Left cardiac atrium (tissue), 4 donors: ENCODE measurements at places on chromosomes 5 and 9. TPM values are rescaled to one million over a fixed set of nuclear protein-coding genes. Genes with fewer than 3 reads are reported as not detected.
A peak's percentile ranks its signal among the peaks of the same experiment; 100 is the strongest.

KCNV2 gene
- not detected for total RNA-seq

PCDHGA3 gene
- 5.0 TPM for total RNA-seq

- no peak for DNase-seq
These were observed 51.0 kb downstream of the EFNA5 start for GRCh38 chr5:107619781-107620180.

DNA sequence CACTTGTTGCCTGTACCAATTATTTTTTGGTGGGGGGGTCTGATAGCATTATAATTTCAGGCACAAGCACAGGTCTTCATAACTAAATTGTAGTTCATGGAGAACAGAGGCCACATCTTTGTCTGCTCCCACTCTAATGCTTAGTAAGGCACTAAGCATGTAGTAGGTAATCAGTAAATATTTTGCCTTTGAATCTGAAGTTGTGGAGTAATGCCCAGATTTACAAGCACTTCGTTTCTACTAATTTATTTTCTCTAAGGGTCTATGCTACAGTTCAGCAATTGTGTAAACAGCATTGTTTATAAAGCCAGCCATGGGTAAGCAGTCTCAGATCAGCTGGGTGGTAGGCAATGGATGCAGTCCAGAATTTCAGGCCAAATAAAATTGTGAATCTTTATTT, 78.6 kb downstream of the GRIA1 start:
- DNase-seq: no peak

- peak; percentile 27 for DNase-seq
These were observed 9.3 kb upstream of the NRARP start for GRCh38 chr9:137311171-137311985.

DNA sequence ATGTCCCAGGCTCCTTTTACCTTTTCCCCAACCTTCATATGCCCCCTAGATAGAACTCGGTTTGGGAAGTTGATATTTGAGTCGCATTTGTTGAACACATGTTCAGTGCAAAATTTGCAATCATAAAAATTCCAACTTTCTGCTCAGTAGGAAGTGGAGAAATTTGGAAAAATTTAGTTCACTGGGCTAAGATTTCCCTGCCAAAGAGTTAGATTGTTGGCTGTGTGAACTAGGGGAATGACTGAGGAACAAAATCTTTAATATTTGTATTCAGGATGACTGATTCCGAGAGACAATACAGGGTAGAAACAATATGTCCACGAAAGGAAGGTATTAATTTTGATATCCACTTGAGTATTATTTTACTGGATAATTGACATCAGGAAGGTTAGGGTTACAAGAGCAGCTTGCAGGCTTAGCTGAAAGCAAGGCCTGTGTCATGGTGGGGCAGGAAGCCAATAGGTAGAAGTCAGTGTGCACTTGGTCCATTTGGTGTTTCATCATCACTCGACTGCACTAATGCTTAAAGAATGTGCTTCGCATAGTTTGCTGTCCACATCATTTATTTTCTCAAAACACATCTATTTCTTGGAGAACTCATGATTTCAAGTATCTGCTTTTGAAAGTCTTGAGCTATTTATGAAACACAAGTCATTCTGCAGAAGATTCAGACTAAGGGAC, 59.4 kb upstream of the GNA14 start:
- DNase-seq: peak; percentile 78

DNA sequence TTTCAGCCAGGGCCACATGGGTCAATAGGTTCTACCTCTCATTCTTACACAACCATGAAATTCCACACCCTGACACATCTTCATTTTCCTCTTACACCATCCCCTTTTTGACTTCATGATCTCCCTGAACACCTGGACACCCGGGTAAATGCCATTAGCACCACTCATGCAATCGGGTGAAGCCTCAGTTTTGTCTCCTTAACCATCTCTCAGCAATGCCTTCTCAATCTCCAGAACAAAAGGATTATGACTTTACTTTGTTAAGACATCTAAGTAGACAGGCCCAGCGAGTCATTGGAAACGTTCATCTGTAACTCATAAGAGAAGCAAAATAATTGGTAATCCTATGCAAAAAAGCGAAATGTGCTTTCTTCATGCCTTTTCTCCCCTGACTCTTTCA, 49.9 kb downstream of the ADAMTS12 start:
- DNase-seq: no peak

DNA sequence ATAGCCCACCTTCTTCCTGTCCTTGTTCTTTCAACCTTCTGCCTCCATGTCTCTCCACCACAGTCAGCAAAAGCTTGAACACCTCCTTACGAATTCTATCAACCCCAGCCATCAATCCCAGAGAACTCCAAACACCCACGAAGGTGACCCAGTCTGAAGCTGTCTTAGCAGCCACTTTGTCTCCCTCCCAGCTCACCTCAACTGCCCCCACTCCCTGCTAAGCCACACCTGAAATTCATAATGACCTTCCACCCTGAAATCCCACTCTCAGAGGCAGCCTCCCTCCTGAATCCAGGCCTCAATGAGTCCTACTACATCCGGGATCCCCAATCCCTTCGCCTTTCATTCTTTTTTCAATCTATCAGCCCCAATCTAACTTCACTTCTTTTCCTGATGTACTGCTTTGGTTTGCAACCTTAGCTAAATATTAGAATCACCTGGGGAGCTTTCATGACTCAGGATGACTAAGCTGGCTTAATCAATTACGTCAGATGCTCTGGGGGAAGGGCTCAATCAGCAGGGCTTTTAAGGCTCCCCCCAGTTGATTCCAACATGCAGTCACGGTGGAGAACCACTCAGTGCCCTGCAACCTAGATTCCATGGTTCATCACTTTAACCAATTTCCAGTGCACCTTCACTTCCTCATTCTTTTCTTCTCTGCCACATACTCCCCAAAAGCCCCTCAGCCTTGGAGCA, 32.2 kb downstream of the BHMT start:
- DNase-seq: no peak

DNA sequence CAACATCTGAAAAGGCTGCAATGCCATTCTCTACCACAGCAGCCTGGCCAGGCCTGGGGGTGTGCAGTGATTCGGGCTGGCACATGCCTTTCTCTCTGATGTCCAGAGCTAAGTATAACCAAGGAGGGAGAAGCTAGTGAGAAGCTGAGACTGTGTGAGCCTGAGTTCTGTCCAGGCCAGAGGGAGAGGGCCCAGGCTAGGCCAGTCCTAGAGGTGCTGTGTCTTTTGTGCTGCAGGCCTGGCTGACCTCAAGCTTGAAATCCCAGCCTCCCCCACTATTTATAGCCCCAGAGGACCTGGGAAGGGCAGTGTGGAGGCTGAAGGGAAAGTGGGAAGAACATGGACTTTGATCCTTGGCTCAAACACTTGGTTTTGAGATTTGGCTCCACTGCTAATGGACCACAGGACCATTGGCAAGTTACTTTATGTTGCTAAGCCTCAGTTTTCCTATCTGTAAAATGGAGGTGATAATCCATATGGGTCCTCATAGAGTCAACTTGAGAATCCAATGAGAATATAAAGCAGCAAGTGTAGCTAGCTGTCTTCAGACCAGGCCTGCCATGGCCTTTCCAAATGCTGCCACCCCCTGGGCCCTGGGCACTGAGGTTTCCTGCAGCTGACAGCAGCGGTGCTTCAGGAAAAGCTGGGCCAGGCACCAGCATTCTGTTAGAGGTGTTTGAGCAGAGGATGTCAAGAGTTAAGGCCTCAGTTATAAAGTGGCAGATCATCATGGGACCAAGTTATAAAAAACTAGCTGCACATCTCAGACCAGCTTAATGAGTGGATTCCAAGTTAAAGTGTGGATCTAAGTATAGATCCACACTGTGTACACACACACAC, 21.1 kb downstream of the BNIP1 start:
- no peak for DNase-seq
